ENCODE measurements at places on chromosomes 13 and 19.

DNA sequence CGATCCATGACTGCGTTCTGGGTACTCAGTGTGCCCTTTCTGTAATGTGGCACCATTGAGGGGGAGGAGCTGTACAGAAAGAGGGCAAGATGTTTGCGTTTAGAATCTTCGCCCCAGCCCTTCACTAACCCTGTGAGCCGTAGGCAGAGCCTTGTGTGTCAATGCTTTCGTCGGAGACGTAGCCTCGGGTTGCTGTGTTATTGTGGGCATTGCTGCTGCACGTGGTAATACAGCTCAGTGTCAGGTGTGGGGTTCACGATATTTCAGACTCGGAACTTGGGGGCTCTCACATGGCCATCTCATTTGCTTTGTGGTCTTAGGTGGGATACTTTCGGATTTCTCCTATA is 6.1 kb downstream of the RPS9 start:
- no peak for DNase-seq

DNA sequence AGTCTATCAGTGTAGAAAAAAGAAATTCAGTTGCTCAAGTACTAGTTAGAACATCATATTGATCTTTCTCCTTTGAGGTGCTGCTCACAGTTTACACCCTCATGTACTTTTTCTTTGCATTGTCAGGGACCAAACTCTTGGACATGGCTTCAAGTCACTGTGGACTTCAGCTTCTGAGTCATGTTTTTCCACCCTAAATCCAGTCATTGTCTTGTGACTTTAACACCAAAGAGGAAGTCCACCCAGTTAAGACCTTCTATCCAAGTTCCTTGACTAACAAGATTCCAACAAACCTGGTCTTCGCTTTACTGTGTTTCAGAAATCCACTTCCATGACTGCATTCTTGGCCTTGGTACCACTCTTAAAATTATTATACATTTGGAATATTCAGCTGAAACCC is 206.7 kb upstream of the ARGLU1 start:
- no peak for DNase-seq

DNA sequence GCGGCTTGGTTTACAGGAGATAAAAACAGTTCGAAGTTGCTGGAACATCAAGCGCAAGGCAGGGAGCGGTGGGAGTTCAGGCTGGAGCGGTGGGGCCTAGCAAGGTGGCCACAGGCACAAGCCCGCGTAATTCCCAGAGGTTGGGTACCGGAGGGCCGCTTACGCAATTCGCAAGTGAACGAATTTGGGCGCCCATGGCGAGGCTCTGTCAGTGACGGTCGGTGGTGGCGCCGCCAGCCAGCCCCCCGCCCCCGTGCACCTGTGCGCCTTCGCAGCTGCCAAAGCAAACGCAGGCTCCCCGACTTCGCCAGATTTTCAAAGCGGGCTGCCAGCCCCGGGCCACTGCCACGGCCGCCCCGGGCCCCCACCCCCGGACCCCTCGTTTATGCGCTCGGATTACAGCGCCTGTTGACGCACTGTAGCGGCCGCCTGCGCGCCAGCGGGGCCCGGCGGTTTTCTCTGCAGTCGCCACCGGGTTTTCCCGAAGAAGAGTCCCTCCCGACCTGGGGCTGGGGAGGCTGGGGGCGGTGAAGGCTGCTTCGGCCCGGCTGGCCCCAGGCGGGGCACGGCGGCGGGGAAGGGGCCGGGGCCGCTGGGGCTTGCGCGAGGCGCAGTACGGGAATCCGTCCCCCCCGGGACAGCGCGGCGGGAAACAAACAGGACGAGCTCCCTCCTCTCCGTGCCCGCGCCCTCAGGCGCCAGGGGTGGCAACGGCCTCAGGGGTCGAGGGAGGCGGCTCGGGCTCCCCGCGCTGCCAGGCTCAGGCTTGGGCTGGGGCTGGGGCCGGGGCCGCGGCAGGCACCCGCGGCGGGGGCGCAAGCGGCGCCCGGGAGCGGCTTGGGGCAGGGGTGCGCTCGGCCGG is 709 bp downstream of the N4BP2L1 start:
- no peak for DNase-seq

GRCh38 chr13:71589032-71589431 is 278.0 kb downstream of the DACH1 start:
- no peak for DNase-seq

GRCh38 chr13:99327761-99328160 is 20.6 kb upstream of the GPR183 start:
- no peak for DNase-seq

DNA sequence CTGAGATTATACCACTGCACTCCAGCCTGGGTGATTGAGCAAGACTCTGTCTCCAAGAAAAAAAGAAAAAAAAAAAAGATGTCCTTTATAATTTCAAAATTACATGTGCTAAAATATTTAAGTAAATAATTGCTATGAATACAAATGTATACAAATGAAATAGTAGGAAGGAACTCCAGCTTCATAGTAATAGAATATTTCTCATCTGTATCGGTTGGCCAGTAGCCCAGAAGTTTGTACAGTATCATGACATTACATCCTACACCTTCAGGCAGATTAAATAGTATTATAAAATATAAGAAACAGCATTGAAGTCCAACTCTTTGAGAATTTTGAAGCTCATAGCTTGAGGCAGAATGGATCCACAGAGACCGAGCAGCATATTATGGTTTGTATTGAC is 36.5 kb upstream of the CLDN10 start:
- no peak for DNase-seq

DNA sequence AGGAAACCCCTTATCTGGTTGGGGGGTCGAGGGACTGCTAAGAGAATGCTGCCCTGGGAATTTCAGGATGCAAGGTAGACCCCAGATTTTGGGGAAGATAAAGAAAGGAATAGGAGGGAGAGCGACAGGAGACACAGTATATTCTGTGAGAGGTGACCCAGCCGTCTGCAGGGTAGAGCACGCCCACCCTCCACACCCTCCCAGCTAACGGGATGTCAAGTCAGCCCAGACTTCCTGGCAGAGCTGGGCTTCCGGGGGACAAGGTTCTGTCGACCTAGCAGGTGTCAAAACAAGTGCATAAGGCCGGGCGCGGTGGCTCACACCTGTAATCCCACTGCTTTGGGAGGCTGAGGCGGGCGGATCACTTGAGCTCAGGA is 695 bp upstream of the PRR36 start:
- DNase-seq = no peak

- no peak for DNase-seq
These were observed 189.6 kb upstream of the NBEA start for GRCh38 chr13:34752283-34752960.

DNA sequence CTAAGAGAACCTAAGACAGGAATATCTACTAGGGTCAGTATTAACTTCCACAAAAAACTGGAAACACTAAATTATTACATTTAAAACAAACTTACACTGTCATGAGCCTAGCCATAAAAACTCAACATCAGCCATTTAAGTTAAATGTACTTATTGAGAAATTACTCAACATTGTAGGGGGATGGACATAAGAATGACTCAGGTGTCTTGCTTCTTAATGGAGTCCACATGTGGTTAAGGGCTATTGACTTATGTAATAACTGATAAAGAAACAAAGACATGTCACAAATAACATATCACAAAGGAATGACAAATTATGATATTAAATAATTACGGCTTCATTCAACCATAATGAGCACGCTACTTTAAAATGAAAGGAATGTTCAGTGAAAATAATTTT is 36.2 kb downstream of the CLDN10 start:
- no peak for DNase-seq

DNA sequence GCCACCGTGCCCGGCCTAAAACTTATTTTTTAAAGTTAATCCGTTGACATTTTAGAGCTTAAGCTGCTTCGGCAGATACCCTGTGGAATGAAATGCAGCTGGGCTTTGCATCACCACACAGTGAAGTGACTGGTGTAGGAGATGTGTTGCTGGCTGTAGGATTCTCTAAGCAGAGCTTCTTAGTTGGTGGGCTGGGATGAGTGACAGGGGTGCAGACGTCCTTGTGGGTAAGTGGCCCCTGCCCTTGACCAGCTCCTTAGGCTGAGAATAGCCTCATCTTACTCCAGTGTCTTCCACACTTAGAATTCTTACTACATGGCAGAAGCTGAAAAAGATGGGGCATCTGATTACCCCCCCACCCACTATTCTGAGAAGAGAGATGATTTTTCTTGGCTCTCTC is 11.6 kb downstream of the GATAD2A start:
- DNase-seq = no peak

DNA sequence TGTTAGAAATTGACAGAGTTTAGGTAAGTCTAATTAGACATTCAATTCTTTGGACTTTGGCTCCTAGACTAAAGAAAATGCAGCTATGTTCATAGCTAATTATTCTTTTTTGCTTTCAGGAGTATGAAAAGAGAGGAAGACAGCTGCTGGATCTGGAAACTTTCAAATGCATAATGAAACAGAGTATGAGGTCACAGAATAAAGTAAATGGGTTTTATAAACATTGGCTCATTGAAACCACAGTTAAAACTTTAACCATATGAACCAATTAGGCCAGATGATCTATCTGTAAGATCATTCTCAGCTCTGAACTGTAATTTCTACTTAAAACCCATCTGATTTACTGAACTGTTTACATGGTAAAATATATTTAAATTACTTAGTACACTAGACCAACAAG is 82.7 kb downstream of the TEX26 start:
- no peak for DNase-seq

DNA sequence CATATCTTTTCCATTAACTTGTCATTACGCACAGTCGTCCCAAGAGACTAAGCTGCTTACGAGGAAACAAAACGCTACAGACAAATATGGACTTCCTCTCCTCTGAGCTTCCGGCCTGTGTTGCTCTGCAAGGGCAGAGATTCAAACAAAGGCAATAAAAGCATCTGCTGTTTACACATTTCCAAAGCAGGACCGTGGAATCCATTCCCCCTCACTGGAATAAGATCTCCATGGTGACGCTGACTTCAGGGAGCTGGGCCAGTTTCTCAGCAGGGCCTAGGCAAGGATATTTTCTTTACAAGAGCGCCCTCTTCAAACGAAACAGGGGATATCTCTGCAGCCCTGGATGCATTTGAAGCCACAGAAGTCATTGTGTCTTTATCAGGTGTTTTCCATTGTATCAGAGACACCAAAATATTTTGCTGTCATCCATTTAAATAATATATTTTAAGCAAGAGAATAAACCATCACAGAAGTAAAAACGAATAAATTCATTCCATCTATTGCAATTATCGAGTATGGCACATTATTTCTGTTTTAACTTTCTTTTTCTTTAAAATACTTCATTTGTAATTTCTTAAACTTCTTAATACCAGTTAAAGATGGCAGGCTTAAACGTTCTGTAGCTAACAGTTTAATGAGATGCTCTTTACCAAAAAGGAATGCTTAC is 177.5 kb downstream of the DCLK1 start:
- no peak for DNase-seq

DNA sequence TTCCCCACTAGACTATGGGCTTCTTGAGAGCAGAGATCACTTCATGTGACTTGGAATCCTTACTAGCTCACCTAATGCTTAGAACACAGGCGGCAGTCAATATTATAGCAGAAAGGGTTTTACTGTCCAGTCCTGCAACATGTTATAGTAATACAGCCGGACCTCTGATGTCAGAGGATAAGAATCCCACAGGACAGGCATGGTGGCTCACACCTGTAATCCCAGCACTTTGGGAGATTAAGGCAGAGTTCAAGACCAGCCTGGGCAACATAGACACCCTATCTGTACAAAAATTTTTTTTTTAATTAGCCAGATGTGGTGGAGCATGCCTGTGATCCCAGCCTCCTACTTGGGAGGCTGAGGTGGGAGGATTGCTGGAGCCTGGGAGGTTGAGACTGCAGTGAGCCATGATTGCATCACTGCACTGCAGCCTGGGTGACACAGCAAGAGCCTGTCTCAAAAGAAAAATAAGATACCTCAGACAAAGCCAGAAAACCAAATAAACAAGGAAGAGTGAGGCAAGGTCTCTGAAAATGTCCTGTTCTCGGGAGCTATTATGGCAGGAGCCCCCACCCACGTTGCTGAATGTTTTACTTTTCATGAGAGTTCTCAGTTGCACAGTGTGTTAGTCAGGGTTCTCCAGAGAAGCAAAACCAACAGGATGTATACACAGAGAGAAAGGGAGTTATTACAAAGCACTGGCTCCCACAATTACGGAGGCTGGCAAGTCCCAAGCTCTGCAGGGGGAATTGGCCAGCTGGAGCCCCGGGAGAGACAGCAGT is 100.8 kb downstream of the UBL3 start:
- DNase-seq = no peak

- no peak for DNase-seq
These were observed 86.6 kb downstream of the TNFRSF19 start for GRCh38 chr13:23656637-23657371.

DNA sequence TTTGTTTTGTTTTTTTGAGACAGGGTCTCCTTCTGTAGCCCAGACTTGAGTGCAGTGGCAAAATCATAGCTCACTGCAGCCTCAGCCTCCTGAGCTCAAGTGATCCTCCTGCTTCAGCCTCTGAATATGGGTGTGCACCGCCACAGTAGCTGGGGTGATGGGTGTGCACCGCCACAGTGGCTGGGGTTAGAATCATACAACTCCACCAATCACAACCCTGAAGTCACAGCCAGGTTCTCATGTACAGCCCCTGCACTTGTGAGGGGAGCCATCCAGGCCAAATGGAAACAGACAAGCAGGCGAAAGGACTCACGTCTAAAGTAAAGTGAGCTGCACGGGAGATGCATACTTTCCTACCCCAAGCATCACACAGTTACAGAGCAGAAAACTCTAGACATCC is 63.1 kb upstream of the RANBP3 start:
- DNase-seq = no peak

GRCh38 chr13:26476782-26477142 is 80.7 kb upstream of the WASF3 start:
- no peak for DNase-seq

DNA sequence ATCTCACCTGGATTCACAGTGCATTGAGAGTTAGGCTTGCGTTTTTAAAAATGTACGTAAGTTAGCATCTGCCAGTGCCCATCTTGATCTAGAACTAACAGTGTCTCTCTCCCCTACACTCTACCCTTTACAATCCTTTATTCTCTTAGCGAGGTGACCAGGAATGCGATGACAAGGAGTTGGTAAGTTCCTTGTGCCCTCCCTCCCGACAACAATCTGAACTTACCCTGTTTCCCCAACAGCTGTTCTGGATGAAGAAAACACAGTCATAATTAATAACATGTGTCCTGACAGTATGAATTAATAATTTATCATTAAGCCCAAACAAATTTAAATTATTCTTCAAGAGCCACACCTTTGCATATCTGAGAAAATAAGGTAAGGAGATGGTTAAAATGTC is 6.3 kb downstream of the TSHZ3 start:
- no peak for DNase-seq

GRCh38 chr13:30027569-30028455 is 177.4 kb upstream of the UBL3 start:
- DNase-seq = no peak

- DNase-seq = no peak
These were observed 63.0 kb upstream of the SOX1 start for GRCh38 chr13:112003941-112004340.

- DNase-seq = no peak
These were observed 22.1 kb downstream of the EDNRB start for GRCh38 chr13:77896536-77896935.
